Suppressor macrophage (primary cell): ENCODE measurements at places on chromosomes 4 and X.

DNA sequence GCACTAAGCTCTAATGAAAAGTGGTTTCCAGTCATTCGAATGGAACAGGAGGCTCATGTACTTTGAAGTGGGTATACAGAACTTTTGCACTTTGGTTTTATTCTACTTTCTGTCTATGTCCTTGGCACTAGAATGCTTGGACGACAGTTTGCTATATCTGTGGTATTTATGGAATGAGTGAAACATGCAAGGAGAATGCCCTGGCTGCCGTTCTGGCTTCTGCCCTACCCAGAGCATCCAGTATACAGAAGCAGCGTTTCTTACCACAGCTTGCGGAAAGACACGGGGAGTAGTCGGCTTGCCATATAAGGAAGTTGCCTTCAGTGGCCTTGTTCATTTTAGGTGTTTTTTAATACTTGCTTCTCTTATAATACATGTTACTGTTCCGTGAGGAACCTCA, 98.0 kb downstream of the TBL1X start:
- no peak for DNase-seq

- DNase-seq, result no peak
Observed at GRCh38 chrX:50725310-50725709, 88.7 kb downstream of the SHROOM4 start.

GRCh38 chr4:110544594-110544993, 68.6 kb downstream of the ENPEP start:
- DNase-seq, result no peak

DNA sequence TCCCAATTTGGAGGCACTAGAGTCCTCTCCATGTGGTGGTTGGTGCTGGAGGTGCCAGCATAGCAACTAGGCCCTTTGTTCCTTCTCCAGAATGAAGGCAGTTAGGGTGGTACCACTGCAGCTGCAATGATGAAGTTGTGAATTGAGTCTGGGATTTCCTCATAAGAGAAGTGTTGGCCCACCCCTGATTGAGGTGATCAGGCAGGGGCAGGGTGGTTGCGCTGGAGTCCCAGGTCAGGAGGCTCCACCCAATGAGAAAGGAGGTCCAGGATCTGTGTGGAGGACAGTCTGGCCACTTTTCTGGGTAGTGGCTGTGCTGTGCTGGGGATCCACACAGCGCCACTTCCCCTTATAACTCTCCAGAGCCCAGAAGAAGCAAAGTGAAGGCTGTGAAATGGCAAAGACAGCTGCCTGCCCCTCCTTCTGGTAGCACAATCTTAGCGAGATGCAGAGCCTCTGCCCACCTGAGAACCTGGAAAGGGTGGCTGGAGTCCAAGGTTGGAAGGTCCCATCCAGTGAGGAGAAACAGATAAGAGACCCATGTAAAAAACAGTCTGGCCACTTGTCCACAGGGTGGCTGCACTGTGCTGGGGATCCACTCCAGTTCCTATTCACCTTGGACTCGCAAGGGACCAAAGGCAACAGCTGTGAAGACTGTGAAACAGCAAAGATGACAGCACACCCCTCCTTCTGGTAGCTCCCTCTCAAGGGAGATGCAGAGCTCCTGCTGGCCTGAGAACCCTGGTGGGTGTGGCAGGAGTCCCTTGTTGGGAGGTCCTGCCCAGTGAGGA, 124.6 kb downstream of the RRAGB start:
- no peak for DNase-seq

DNA sequence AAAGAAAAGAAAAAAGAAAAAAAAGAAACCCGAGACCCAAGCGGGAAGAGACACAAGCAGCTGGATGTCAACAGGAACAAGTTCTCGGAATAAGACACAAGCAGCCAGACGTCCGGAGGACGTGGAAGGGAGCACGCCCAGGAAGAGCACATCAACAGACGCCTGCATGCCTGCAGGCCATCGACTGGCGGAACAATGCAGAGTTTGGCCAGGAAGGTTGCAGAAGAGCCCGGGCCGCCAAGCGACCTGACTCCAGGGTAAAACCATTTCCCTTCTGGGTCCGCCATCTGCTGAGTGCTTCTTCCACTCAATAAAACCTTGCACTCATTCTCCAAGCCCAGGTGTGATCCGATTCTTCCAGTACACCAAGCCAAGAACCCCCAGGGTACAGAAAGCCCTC, 95.6 kb upstream of the PRR32 start:
- DNase-seq, result no peak
